NCI-H446 treated with DMSO at 0.1 percent for 48 hours (cell line): ENCODE measurements at places on chromosomes 16 and 17.

DNA sequence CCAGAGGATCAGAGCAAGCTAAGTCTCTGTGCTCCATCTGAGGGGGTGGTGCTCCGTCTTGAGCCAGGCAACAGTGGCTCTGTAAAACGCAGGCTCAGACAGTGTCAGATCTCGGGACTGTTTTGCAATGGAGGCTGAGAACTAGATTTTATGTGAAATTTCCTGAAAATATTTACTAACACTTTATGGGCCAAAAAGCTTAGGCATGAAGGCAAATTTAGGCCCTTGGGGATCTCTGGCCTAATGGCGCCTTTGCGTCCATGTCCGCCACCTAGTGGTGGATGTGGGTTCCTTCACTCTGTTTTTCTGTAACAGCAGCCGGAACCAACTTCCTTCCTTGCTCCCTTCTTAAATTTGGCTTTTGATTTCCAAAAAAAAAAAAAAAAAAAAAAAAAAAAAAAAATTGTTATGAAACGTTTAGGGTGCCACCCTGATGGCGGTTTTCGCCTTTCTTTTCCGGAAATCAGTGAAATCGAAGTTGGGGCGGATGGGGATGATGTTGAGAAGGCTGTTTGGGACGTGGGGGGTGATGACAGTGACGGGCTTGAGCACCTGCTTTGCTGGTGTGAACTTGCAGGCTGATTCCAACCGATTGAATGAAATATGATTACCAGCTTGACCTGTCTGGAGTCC lies 14.0 kb upstream of the ELAC2 start:
- DNase-seq, result no peak

- DNase-seq, result no peak
Measured at GRCh38 chr16:53131050-53131362, 76.2 kb downstream of the CHD9 start.

DNA sequence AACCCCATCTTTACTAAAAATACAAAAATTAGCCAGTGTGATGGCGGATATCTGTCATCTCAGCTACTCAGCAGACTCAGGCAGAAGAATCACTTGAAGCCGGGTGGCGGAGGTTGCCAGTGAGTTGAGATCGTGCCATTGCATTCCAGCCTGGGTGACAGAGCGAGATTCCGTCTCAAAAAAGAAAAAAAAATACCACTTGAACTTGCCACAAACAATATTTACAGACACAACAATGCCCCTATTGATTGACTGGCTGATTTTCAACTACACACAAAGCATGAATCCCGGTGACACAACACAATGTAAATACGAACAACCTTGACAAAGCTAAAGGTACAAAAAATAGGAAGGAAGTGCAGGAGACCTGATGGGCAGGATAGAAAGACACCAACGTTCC lies 49.3 kb downstream of the NXN start:
- DNase-seq, result no peak

- no peak for DNase-seq
Measured at GRCh38 chr17:75277664-75278071, 6.6 kb upstream of the MIF4GD start.

DNA sequence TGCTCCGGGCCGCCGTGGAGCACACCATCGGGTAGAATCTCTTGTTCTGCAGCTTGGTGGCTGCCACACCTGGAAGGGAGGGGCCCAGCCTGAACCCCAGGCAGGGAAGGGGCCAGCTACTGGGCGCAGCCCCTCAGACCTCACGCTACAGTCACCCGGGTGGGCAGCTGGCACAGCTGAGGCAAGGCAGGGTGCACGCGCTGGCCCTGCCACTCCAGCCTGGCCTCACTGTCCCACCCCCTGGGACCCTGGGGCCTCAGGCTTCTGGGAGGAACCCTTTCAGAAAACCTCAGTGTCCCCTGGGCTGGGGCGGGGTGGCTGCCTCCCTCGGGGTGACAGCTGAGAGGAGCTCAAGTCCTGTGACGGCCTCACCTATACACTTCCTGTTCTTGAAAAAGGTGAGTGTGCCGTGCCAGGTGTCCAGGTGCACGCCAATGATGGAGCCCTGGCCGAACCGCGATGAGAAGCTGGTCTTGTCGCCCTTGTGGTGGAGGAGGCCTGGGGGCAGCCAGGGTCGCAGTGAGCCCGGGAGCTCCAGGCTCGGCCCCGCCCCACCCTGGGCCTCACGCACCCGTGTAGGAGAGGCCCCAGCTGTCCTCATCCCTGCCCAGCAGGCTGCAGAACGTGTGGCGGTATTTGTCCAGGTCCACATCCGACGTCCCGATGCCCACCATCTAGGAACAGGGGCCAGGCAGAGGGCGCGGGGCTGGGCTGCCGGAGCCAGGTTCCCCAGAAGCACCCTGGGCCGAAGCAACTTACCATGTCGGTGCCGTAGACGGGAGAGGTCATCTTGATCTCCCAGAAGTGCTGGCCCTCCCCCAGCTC lies 4.7 kb upstream of the MRPS34 start:
- no peak for DNase-seq

- DNase-seq, result peak; percentile 14
Measured at GRCh38 chr17:82216301-82217119, 3.9 kb upstream of the CCDC57 start.
